Frontal cortex (tissue), 4 donors: ENCODE measurements at places on chromosomes 5 and 9. TPM values are rescaled to one million over a fixed set of nuclear protein-coding genes. Genes with fewer than 3 reads are reported as not detected.

DNA sequence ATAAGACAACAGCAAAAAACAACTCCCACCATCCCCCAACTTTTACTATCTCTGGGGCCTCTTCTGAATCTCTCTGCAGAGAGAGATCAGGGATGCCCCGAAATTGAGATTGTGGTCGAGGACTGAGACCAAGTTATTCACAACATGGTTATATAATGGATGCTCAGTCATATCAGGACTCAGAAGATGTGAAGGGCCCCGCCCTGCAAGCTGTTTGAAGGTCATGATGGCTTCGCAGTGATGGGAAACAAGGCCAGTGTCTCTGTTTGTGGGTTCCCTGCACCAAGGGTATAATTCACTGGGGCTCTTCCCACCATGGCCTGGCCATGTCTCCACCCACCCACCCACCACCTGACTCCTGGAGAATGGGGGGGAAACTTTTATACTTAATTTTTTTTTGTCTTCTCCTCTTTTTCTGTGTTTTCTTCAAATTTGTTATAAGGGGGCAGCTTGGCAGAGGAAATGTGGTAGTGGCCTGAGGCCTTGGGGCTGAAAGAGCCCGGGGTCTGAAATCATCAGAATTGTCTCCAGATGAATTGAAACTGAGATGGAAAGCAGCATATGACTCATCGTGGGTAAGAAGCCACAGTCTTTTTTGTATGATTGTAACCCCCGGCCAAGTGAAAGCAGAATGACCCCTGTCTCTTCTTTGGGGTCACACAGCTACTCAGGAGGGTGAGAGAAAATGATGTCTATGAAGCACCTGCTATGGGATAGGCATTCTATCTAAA, 15.0 kb upstream of the TEX48 start:
- no peak for DNase-seq

- no peak for DNase-seq
Observed at GRCh38 chr5:76528547-76529331, 94.5 kb downstream of the F2RL2 start.

GRCh38 chr5:79955941-79956670, 35.0 kb downstream of the MTX3 start:
- DNase-seq: no peak

ANAPC2 gene
- total RNA-seq: 22.4 TPM
